ENCODE measurements at places on chromosomes 7 and 10. TPM values are rescaled to one million over a fixed set of nuclear protein-coding genes. Genes with fewer than 3 reads are reported as not detected.

Gene ANKRD61
- 4.1 TPM for total RNA-seq

DNA sequence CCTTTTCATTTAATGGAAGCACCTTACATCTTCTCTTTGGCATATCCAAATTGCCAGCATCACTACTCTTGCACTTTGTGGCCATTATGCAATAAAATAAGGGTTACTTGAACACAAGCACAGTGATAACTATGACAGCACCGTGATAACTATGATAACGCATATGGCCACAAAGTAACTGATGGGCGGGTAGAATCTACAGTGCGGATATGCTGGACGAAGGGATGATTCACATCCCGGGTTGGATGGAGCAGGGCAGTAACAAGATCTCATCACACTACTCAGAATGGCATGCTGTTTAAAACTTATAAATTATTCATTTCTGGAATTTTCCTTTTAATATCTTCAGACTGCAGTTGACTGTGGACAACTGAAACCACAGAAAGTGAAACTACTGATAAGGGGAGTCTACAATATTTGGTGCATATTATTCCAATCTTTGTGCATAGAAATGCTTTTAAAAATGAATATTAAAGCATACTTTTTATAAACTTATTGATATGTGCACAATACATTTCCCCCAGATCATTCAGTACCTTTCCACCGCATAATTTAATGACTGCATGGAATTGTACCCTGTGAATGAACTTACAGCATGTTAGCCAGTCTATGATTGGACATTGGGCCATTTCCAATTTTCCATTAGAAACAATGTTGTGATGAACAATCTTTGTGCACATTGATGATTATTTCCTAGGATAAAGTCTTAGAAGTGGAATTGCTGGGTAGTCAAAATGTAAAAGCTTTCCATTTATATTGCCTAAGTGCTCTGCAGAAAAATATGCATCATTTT, 136.4 kb downstream of the WNT2 start:
- H3K27me3 ChIP-seq = no peaks in the 10 kb centered on the region
- H3K27ac ChIP-seq = no peak overlapping the region
- no peak overlapping the region for H3K4me3 ChIP-seq
- DNase-seq = no peak
- H3K4me1 ChIP-seq = no peaks in the 10 kb centered on the region
- H3K36me3 ChIP-seq = peaks cover 16% of the 10 kb centered on the region

GRCh38 chr10:44925224-44925623, 14.1 kb downstream of the TMEM72 start:
- H3K4me3 ChIP-seq = no peak overlapping the region
- no peaks in the 10 kb centered on the region for H3K27me3 ChIP-seq
- H3K27ac ChIP-seq = no peak overlapping the region
- H3K36me3 ChIP-seq = no peaks in the 10 kb centered on the region

DNA sequence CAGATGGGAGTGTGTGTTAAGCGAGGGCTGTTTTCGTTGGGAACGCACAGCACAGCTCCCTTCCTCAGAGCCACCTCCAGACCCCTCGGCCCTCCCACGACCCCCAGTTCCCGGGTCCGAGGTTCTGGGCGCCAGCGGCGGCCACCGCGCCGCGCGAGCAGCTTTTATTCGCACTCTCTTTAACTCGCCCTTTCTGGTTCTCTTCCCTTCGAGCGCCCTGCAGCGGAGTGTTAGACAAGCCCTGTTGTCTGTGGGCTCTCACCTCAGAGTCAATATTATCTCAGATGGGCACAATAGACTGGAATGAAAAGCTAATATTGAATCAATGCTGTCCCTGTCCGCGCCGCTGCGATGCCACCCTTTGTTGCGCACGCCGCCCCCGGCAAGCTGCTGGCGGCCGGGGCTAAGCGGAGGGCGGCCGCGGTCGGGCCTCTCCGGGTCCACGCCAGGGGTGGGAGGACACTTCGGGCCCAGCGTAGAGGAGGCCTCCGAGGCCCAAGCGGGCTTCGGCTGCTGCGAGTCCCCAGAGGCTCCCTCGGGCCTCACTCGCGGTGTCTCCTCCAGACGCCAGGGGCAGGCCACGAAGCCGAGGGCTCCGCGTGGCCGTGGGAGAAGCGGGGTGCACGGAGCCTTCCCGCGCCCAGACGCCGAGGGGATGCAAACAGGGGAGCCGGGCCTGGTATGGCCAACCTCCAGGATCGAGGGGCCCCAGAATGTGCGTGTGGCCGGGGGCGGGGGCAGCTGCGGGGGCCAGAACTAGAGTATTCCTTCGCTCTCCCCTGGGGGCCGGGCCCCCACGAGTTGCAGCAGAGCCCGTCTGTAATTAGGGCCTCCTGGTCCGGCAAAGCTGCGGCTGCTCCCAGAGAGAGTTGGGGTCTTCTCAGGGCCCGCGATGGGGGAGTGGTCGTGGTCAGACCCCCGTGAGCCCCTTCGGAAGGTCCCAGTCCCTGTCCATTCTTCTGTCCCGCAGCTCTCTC, 7.9 kb upstream of the EMX2 start:
- H3K27me3 ChIP-seq = peaks cover 99% of the 10 kb centered on the region
- no peak overlapping the region for H3K4me3 ChIP-seq
- H3K27ac ChIP-seq = no peak overlapping the region
- DNase-seq = no peak

Gene C10orf105
- total RNA-seq = not detected

GRCh38 chr7:71612911-71613310, 481.0 kb downstream of the GALNT17 start:
- H3K4me1 ChIP-seq = peaks cover 18% of the 10 kb centered on the region
- H3K27ac ChIP-seq = no peak overlapping the region
- DNase-seq = peak; percentile 57
- no peak overlapping the region for H3K4me3 ChIP-seq
- no peaks in the 10 kb centered on the region for H3K36me3 ChIP-seq

DNA sequence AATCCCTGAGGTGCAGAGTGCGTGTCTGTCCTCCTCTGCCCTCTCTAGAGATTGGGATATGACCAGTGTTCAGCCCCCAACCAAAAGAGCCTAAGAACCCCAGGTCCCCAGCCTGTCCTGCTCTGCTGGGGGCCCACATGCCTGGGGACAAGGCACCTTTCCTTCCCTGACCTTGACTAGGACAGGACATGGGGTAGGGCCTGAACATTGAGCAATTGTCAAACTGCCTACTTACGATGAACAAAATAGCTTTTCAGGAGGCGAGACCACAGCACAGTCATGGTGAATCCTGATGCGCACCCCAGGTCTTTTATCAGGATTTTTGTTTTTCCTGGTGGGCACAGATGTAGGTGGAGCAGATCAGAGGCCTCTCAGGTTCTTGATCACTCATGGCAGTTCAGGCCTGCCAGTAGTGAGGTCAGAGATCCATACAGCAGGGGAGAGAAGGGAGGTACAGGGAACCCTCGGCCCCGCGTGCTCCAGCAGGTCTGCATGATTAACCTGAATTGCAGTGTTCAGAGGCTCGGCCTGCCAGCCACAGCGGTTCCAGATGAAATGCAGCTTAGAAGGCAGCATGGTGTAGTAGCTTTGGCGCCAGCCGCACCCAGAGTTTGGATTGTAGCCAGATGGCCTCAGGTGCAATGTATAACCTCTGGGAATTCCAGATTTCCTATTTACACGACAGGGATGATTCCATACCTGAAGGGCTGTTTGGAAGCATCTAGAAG, 191.3 kb downstream of the CUX1 start:
- H3K4me3 ChIP-seq = no peak overlapping the region
- no peaks in the 10 kb centered on the region for H3K27me3 ChIP-seq
- H3K4me1 ChIP-seq = peaks cover 22% of the 10 kb centered on the region
- H3K36me3 ChIP-seq = peaks cover under 1% of the 10 kb centered on the region

- H3K27me3 ChIP-seq = no peaks in the 10 kb centered on the region
- no peak overlapping the region for H3K27ac ChIP-seq
- no peak overlapping the region for H3K4me3 ChIP-seq
- no peaks in the 10 kb centered on the region for H3K4me1 ChIP-seq
Observed at GRCh38 chr10:48508791-48509772, 95.8 kb downstream of the ARHGAP22 start.

GRCh38 chr10:98916526-98917125, 319.0 kb downstream of the HPSE2 start:
- no peaks in the 10 kb centered on the region for H3K27me3 ChIP-seq
- DNase-seq = no peak
- no peaks in the 10 kb centered on the region for H3K36me3 ChIP-seq
- no peak overlapping the region for H3K27ac ChIP-seq
- H3K4me1 ChIP-seq = no peaks in the 10 kb centered on the region

All from stomach (tissue), 19 donors.